ENCODE measurements at places on chromosomes 3 and 15.

DNA sequence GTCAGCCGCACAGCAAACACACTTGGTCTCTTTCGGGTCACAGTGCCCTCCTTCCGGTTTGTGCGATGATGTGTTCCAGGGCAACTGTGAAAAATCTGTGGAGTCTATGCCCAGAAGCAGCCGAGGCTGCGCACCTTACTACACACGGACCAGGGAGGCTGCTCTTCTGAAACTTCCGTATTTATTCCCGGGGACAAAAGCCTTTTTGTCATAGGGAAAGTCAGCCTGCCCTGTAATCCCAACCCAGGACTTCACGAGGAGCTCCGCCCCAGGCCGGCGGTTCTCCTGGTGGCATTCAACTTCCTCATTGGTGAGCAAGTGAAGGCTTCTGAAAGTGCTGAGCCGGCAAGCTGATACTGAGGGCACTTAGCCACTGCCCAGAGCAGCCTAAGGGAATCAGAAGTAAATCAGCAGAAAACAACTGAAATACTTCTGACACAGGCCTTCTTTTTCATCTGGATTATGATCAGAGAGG is 126.5 kb downstream of the FMN1 start:
- peak; percentile 89 for DNase-seq
- H3K27me3 ChIP-seq, result no peaks in the 10 kb centered on the region

DNA sequence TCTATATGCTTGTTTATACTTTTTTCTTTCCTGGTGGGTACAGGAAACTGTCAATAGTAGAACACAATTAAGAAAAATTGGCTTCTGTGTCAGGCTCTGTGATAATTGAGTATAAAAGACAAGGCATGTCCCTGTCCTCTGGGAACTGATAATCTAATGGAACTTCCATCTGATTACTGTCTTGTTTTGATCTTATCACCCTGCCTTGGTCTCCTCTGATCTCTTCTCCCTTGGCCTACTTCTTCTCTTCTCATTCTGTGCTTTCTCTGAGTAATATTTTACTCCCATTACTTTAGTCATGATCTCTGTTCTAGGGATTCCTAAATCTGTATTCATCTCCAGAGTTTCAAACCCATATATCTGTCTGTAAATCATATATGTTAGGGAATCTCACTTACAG is 14.6 kb downstream of the UBE2Q2 start:
- H3K27me3 ChIP-seq, result no peaks in the 10 kb centered on the region
- H3K27ac ChIP-seq, result no peak overlapping the region
- 0 out of 2 replicates have a peak, but pooled peaks cover 4% of the 10 kb centered on the region for H3K4me1 ChIP-seq
- DNase-seq, result no peak

GRCh38 chr15:65447145-65447544 is 24.4 kb upstream of the IGDCC4 start:
- H3K4me1 ChIP-seq, result no peaks in the 10 kb centered on the region
- no peaks in the 10 kb centered on the region for H3K27me3 ChIP-seq
- no peak overlapping the region for H3K4me3 ChIP-seq
- H3K27ac ChIP-seq, result no peak overlapping the region
- DNase-seq, result no peak

- no peak overlapping the region for H3K27ac ChIP-seq
- no peaks in the 10 kb centered on the region for H3K36me3 ChIP-seq
Observed at GRCh38 chr3:100136921-100137320, 22.6 kb upstream of the FILIP1L start.

DNA sequence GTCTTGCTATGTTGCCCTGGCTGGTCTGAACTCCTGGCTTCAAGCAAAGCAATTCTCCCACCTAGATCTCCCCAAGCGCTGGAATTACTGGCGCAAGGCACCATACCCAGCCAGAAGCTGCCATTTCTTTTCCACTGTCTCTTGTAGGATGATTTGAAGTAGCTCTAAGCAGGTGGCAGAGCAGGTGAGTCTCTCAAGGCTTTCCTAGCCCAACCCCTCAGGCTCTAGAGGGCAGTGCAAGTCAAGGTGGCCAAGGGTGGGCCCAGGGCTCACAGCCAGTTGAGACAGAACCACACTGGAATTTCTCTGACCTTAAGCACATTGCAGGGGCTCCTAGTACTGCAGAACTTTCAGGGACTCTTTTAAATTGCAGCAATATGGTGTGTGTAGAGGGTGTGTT is 15.6 kb upstream of the DAG1 start:
- no peak overlapping the region for H3K27ac ChIP-seq
- H3K4me3 ChIP-seq, result no peak overlapping the region
- no peaks in the 10 kb centered on the region for H3K27me3 ChIP-seq
- H3K4me1 ChIP-seq, result no peaks in the 10 kb centered on the region
- no peaks in the 10 kb centered on the region for H3K36me3 ChIP-seq

DNA sequence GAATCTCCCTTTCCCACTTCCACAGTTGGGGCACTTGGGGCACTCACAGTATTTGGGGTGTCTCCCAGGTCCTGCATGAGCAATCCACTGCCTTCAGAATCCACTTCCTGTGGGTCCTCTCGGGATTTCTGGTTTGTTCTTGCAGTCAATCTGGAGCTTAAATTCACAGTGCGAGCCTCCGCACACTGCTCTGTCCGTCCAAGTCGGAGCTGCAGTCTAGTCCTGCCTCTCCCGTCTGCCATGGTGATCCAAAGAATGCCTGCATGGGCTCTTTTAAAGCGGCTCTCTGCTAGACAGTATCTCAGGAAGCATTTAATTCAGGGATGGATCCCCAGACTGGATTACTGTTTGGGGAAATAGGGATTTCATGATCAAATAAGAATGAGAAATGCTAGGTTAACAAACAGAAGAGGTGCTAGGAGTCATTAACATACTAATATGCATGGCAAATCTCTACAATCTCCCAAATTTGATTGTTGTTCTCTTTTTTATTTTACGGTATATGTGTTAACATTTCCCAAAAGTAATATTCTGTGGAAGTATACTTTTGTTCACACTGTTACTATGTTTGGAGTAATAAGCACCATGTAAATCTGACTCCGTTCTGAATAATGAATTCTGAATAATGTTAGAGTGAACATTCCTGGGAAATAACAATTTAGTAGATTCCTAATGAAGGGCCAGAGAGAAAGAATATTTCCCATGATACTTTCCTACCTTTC is 142.5 kb downstream of the HCN4 start:
- no peak overlapping the region for H3K4me3 ChIP-seq
- no peaks in the 10 kb centered on the region for H3K36me3 ChIP-seq
- H3K27ac ChIP-seq, result no peak overlapping the region
- H3K27me3 ChIP-seq, result no peaks in the 10 kb centered on the region
- H3K4me1 ChIP-seq, result no peaks in the 10 kb centered on the region
- DNase-seq, result no peak

All from MM.1S (cell line).